ENCODE measurements at places on chromosomes 12 and 14. TPM values are rescaled to one million over a fixed set of nuclear protein-coding genes. Genes with fewer than 3 reads are reported as not detected.

GRCh38 chr12:6279256-6279628, 31.2 kb upstream of the PLEKHG6 start:
- no peak for ATAC-seq

DNA sequence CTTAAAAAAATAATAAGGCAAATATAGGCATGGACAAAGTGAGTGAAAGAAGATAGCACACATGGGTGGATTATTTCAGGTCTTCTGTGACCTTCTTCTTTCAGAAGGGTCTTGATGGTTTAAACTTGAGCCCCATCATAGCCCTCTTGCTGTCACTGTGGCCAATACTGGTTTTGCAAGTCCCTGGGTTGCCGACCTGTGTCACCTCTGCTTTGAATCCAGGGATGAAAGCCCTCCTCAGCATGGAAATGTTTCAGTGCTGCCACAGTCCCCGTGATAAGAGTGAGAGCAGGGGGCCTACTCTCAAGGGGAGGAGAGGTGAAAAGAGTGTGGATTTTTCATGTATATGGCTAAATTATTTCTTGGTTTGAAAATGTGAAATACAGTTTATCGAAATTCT, 30.2 kb upstream of the ATF1 start:
- no peak for ATAC-seq

DNA sequence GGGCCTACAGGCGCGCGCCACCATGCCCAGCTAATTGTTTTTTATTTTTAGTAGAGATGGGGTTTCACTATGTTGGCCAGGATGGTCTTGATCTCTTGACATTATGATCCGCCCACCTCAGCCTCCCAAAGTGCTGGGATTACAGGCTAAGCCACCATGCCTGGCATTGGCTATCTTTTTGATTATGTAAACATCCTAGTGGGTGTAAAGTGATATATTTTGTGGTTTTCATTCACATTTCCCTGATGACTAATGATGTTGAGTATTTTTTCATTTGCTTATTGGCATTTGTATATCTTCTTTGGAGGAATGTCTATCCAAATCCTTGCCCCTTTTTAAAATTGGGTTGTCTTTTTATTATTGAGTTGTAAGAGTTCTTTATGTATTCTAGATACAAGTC, 16.3 kb downstream of the CREBL2 start:
- no peak for ATAC-seq

DNA sequence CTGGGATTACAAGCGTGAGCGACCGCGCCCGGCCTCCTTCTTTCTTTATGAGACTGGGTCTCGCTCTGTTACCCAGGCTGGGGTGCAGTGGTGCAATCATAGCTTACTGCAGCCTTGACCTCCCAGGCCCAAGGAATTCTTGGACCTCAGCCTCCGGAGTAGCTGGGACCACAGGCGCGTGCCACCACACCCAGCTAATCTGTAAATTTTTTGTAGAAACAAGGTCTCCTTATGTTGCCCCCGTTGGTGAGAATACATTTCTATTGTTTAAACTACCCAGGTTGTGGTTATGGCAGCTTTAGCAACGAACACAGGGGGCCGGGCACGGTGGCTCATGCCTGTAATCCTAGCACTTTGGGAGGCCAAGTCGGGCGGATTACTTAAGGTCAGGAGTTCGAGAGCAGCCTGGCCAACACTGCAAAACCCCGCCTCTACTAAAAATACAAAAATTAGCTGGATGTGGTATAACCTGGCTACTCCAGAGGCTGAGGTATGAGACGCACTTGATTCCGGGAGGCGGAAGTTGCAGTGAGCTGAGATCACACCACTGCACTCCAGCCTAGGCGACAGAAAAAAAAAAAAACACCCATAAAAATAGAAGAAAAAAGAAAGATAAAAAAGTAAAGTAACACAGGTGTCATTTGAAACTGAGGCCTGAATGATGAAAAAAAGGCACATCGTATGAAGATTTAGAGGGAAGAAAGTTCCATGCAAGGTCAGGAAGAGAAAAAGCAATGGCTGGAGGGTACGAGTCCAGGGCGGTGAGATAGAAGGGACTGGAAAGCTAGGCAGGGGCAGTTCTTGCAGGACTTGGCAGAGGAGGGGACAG, 977 bp upstream of the TMEM120B start:
- ATAC-seq, result peak; percentile 1

Gene MGAT4C
- 13.1 TPM for total RNA-seq

GRCh38 chr12:94433744-94434143, 25.9 kb downstream of the CEP83 start:
- ATAC-seq, result no peak

- no peak for ATAC-seq
Observed at GRCh38 chr12:63079791-63080502, 71.1 kb downstream of the AVPR1A start.

DNA sequence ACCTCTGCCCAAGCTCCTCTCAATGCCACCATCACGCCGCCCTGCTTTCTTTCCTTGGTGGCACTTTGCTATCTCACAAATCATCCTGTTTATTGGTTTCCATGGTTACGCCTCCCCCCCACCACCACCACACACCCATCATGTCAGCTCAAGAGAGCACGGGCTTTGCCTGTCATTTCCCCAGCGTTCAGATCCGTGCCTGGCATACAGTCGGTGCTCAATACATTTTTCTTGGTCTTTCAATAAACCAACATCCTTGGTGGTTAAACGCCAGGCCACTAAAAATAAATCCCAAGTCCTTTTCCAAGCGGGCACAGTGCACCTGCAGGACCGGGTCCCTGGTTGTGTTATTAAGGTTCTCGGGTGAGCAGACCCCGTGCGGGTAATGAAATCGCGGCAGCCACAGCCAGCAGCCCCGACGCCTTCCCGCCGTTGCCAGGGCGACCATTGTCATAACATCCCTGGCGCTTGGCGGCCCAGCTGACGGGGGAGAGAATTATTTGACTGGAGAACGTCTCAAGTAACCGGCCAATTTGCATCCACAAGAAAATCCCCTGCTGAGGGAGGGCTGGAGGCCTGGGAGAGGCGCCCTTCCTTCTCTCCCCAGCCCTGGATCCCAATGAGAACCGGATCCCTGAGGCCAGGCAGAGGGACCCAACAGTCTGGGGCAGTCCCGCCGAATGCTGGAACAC, 92.9 kb downstream of the KSR2 start:
- ATAC-seq, result peak; percentile 81

- ATAC-seq, result no peak
Observed at GRCh38 chr12:74408601-74409166, 129.0 kb upstream of the ATXN7L3B start.

Gene RASSF9
- total RNA-seq, result 1.8 TPM

DNA sequence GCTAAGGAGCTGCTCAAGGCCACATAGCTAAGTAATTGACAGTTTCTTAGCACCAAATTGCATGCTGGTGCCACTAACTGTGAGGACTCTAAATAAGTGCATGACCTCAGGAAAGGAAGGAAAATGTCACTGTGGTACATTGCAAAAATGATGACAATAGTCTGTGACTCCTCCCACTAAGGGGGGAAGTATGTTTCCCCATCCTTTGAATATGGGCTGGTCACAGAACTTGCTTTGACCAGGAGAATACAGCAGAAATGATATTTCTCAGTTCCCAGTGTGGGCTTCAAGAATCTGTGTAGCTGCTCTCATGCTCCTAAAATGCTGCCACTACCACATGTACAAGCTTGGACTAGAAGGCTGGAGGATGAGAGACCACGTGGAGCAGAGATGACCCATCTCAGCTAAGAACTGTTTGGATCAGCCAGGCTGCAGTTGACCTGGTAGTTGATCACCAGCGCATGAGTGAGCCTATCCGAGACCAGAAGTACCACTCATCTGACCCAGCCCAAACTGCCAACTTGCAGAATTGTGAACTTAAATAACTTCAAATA, 42.2 kb upstream of the NOS1 start:
- no peak for ATAC-seq

GRCh38 chr12:27844366-27845090, 64.5 kb upstream of the MANSC4 start:
- ATAC-seq, result no peak
